Tongue (tissue), 3 donors: ENCODE measurements at places on chromosomes 11 and 22.

DNA sequence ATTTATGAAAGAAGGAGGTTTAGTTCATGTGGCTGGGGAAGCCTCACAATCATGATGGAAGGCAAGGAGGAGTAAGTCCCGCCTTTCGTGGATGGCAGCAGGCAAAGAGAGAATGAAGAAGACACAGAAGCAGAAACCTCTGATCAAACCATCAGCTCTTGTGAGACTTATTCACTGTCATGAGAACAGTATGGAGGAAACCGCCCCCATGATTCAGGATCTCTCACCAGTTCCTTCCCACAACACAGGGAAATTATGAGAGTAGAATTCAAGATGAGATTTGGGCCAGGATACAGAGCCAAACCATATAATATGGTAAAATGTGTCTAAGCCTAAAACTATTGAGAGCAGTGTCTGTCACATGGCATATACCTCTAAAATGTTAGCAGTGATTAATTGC, 503.8 kb upstream of the CCDC179 start:
- no peak for DNase-seq

DNA sequence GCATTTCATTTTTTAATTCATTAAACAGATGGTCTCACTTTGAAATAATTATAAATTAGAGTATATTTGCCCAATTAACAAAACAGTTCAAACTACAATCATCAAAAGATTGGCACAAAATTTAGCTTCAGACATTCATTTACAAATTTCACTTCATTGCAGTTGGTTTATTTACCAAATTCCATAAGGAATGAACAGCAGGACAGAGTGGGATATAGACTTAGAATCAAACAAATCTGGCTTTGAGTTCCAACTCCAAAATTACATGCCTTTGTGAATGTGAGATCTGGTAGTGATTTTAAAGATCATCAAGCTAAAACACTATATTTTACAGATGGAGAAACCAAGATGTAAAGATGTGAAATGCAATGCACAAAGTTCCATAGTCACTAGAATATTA, 310.7 kb upstream of the CNTN5 start:
- no peak for DNase-seq

DNA sequence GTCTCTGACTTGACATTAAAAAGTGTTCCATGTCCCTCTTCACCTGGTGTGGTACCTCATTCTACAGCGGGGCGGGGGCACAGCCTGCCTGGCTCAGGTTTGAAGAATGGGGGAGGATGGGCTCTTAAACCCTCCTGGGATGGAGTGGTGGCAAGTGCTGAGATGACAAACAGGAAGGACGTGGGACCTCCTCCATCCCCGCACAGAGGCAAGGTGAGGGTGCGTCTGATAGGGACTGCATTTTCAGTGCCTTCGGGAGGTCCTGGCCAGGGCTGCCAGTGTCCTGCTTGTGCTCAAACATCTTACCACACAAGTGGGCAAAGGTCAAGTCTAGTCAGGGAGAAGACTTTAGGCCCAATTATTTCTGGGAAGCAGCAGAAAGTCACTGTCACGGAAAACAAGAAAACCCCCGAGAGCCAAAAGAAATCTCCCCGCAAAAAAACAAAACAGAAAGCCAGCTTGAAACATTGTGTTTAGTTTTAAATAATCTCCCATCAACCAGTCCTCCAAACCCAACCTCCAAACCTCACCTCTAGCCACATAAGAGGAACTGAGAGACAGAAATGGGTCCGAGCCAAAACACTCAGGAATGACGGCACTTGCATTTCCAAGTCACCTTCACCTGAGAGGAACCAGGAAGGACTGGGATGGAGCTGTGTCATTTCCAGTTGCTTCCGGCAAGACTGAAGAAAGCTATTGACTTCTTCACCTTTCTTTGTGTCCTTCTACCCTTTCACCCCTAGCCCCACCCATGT, 966.5 kb downstream of the NTM start:
- no peak for DNase-seq

DNA sequence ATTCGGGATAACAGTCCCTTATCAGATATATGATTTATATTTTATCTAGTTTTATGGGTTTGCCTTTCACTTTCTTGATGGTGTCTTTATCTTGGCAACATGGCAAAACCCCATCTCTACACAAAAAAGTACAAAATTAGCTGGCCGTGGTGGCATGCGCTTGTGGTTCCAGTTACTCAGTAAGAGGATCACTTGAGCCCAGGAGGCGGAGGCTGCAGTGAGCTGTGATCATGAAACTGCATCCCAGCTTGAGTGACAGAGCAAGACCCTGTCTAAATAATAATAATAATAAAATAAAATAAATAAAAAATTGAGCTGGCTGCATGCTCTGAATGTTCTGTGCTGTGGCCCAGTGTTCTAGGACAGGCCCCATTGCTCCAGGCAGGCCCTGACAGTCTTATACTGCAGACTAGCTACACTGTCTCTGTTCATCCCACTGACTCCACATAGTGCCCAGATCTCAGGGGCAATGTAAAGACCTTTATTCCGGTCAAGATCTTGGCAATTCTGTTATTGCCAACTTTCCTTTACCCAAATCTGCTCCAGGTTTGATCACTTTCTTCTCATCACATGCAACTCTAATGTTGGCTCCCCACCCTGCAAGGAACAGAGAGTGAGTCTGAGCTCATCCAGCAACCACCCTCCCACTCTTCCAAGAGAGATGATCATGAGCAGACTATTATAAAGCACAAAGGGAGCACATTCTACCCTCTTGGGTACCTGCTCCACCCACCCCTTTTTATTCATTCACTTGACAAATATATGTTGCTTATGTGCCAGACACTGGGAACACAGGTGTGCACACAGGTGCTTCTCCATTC, 8.8 kb downstream of the HSPA8 start:
- DNase-seq, result no peak

- no peak for DNase-seq
These were observed 113.8 kb upstream of the PITPNB start for GRCh38 chr22:28032861-28033260.
